ENCODE measurements at places on chromosomes 4 and X.

- DNase-seq: no peak
Measured at GRCh38 chr4:39036172-39036571, 4.0 kb upstream of the TMEM156 start.

DNA sequence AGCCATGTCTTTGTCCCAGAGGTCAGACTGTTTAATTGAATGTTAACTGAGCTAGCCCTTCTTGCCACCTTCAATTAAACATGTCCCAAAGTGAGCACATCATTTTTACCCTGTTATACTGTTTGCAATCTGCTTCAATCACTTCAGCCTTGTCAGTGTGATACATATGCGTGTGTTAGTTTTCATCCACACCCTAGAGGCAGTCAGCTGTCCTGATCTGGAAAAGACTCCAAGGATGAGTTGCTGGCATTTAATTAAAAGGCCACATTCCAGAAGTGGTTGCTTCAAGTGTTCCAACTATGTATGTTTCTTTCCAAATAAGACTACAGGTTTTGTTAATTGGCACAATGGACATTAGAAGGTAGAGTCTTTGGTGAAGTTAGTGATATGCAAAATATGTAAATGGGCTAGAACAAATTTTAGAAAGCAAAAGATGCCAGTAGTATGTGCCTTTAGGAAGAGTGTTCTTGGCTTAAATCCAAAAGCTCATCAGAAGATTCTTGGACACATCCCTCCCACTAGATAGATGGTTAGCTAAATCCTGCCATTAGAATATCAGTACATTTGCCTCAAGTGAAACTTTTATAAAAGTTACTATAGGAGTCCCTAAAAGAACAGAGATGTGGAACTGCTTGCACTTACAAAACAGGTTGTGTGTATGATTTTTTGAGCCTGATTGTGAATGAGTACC, 79.5 kb upstream of the SLIT2 start:
- DNase-seq: no peak

- no peak for DNase-seq
Measured at GRCh38 chrX:31058284-31058683, 13.6 kb downstream of the FTHL17 start.

GRCh38 chr4:110106931-110107296, 91.5 kb downstream of the ELOVL6 start:
- DNase-seq: no peak

- no peak for DNase-seq
Measured at GRCh38 chr4:54902271-54902670, 223.1 kb downstream of the KDR start.
